ENCODE measurements at places on chromosomes 6 and 20. TPM values are rescaled to one million over a fixed set of nuclear protein-coding genes. Genes with fewer than 3 reads are reported as not detected.

DNA sequence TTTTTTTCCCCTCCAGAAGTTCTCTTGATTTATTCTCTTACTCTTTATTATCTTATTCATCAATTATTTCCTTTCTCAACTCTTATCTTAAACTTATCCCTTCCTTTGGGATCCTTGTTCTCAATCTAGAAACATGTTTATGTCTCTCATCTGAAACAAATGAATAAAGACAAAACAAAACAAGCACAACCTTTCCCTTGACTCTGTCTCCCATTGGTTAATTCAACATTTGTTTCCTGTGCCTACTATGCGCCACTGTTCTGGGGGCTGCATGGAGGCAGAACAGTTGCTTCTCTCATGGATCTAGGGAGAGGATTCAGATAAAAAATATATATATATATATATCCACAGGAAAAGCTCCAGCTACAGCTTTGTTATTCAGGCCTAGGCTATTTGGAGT is 5.2 kb upstream of the MRAP2 start:
- DNase-seq = no peak

- DNase-seq = no peak
Measured at GRCh38 chr6:46751658-46752057, 4.9 kb downstream of the ANKRD66 start.

DNA sequence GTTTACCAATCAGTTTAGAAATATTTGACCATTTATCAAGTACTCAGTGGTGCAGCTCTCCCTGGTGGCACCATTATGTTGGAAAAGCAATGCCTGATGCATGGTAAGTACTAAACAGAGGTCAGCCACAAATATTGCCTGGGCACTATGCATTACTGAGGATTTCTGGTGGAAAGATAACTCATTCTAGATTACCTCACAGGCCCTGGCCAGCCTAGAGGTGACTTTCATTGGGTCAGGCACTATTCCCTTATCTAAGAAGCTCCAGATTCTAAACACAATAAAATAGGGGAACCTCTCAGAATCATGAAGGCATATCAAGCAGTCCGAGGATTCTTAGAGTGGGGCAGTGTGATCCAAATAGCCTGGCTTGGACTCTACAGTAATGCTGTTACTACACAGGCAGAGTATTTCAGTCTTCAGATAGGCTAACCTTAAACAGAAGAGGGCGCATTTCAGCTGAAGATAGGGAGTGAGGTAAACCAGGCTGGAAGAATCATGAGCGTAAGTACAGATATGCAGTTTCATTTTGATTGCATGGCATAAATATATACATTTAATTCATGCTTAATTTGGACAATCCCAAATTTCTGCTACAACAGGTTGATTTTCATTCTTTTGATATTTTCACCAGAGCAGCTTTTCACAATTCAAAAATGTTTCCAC is 12.1 kb downstream of the LGSN start:
- DNase-seq = no peak

GRCh38 chr6:151763303-151763702 is 44.2 kb upstream of the ESR1 start:
- DNase-seq = no peak

Gene SMAP1
- 31.5 TPM for polyA plus RNA-seq
